ENCODE measurements at places on chromosomes 1 and 21. TPM values are rescaled to one million over a fixed set of nuclear protein-coding genes. Genes with fewer than 3 reads are reported as not detected.

OR2T8 gene
- not detected for total RNA-seq

NUF2 gene
- total RNA-seq = 0.68 TPM

SEMA4A gene
- 3.8 TPM for total RNA-seq

OR2L8 gene
- not detected for total RNA-seq

CRB1 gene
- total RNA-seq = 0.07 TPM
